Fibroblast of lung (primary cell): ENCODE measurements at places on chromosomes 3 and 15.

DNA sequence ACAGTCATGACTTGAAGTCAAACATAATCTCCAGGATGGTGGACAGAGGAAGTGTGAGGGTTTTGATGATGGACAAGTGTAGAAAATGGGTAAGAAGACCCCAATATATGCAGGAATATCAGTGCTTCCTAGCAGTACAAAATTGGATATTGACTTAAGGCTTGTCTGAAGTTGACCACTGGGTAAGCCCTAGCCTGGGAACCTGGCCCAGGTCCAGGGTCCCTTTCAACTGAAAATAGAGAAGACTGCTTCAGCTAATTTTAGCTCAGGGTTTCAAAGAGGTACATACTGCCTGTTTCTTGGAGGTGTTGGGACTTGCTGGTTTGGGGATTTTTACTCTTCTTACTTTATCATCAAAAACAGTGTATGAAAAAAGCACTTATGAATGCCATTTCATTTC, 4.7 kb downstream of the NR1D2 start:
- no peak for DNase-seq
- peaks cover 14% of the 10 kb centered on the region for H3K4me1 ChIP-seq
- no peaks in the 10 kb centered on the region for H3K27me3 ChIP-seq
- H3K27ac ChIP-seq, result no peak overlapping the region
- H3K36me3 ChIP-seq, result no peaks in the 10 kb centered on the region
- no peak overlapping the region for H3K4me3 ChIP-seq

- no peak for DNase-seq
- no peaks in the 10 kb centered on the region for H3K4me1 ChIP-seq
- H3K4me3 ChIP-seq, result no peak overlapping the region
- no peaks in the 10 kb centered on the region for H3K27me3 ChIP-seq
- H3K36me3 ChIP-seq, result peaks cover 3% of the 10 kb centered on the region
These were observed 6.8 kb upstream of the CHST14 start for GRCh38 chr15:40463886-40464545.

- no peaks in the 10 kb centered on the region for H3K4me1 ChIP-seq
- no peaks in the 10 kb centered on the region for H3K36me3 ChIP-seq
- no peak overlapping the region for H3K4me3 ChIP-seq
- no peak for DNase-seq
- peaks cover 31% of the 10 kb centered on the region for H3K27me3 ChIP-seq
These were observed 2.9 kb upstream of the OCA2 start for GRCh38 chr15:28101983-28102441.

DNA sequence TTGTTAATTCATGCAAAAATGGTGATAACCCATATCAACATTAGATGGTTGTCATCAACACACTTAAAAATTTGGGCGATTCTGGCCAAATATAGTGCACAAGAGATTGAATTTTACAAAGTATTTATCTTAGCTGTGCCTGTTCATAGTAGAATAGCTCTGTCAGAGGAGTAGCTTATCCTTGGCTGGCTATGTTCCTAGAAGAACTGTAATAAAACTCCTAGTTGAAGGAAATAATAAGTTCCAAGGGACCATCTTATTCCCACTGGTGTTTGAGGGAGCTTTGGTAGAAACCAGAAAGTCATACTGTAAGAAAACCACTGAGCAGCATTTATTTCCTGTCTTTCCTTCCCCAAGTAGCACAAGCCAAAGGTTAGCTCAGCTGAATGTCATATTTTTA, 201.8 kb downstream of the GRM7 start:
- H3K4me1 ChIP-seq, result no peaks in the 10 kb centered on the region
- H3K27me3 ChIP-seq, result no peaks in the 10 kb centered on the region
- H3K36me3 ChIP-seq, result no peaks in the 10 kb centered on the region
- DNase-seq, result no peak

- H3K36me3 ChIP-seq, result no peaks in the 10 kb centered on the region
- H3K4me3 ChIP-seq, result no peak overlapping the region
- H3K27ac ChIP-seq, result no peak overlapping the region
- no peak for DNase-seq
- no peaks in the 10 kb centered on the region for H3K27me3 ChIP-seq
These were observed 20.9 kb downstream of the GREM1 start for GRCh38 chr15:32738666-32739065.

DNA sequence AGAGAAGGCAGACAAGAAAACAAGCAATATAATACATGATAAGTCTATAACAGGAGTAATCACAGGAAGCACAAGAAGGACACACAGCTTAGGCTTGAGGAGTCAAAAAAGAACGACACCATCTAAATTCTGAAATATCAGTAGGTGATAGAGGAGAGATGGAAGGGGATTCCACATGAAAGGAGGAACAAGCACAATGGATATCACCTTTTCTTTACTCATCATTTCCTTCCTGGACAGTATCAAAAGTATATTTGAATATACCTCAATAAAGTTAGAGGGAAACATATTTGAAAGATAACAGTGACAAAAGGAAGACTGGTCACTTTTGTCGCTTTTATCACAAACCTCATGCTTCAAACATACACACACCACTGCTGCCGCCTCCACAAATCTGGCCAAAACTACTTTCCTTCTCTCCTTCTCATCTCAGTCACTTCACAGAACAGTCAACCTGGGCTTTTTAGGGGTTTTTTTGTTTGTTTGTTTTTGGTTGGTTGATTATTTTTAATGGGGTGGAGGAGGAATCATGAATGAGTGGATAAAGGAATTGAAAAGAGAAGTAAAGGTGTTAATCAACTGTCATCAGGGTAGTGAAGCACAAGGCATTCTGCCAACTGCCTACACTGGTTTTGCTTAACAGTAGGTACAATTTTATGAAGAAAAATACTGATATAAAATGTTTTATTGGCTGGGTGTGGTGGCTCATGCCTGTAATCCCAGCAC, 18.5 kb downstream of the DENND4A start:
- H3K4me3 ChIP-seq, result no peak overlapping the region
- no peaks in the 10 kb centered on the region for H3K4me1 ChIP-seq
- H3K27ac ChIP-seq, result no peak overlapping the region
- H3K27me3 ChIP-seq, result no peaks in the 10 kb centered on the region

DNA sequence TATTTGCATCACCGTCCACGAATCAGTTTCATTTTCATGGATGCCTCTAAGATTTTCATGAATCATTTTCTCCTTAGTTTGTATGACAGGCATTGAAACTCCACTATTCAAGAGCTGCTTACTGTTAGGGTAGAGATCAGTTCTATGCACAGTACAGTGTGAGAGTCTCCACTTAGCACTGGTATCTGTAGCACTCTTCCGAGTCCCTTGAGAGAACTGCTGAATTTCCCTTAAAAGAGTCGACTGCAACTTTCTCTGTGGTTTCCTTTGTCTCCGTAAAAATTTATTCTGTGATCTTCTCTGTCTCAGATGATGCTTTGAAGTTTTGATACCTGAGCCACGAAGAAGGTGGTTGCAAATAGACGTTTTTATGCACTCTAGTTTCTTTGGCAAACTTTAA, 14.8 kb downstream of the GTPBP8 start:
- no peaks in the 10 kb centered on the region for H3K4me1 ChIP-seq
- H3K4me3 ChIP-seq, result no peak overlapping the region
- H3K27ac ChIP-seq, result no peak overlapping the region
- no peak for DNase-seq

DNA sequence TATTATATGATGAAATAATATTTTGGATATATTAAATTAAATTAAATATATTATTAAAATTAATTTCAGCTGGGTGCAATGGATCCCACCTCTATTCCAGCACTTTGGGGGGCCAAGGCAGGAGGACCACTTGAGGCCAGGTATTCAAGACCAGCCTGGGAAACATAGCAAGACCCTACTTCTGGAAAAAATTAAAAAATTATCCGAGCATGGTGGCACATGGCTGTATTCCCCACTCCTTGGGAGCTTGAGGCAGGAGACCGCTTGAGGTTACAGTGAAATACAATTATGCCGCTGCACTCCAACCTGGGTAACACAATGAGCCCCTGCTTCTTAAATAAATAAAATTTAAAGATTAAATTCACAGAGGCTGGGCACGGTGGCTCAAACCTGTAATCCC, 61.4 kb downstream of the SH3BP5 start:
- no peak for DNase-seq
- H3K4me1 ChIP-seq, result no peaks in the 10 kb centered on the region
- H3K36me3 ChIP-seq, result no peaks in the 10 kb centered on the region
- H3K27ac ChIP-seq, result no peak overlapping the region
- H3K4me3 ChIP-seq, result no peak overlapping the region
- no peaks in the 10 kb centered on the region for H3K27me3 ChIP-seq

- DNase-seq, result no peak
- H3K4me3 ChIP-seq, result no peak overlapping the region
- H3K27ac ChIP-seq, result no peak overlapping the region
- H3K36me3 ChIP-seq, result no peaks in the 10 kb centered on the region
- H3K27me3 ChIP-seq, result no peaks in the 10 kb centered on the region
These were observed 50.8 kb downstream of the PLOD2 start for GRCh38 chr3:146110161-146110560.

GRCh38 chr3:20038699-20039465, 1.4 kb upstream of the KAT2B start:
- no peaks in the 10 kb centered on the region for H3K36me3 ChIP-seq
- peaks cover 7% of the 10 kb centered on the region for H3K4me1 ChIP-seq
- no peak for DNase-seq

DNA sequence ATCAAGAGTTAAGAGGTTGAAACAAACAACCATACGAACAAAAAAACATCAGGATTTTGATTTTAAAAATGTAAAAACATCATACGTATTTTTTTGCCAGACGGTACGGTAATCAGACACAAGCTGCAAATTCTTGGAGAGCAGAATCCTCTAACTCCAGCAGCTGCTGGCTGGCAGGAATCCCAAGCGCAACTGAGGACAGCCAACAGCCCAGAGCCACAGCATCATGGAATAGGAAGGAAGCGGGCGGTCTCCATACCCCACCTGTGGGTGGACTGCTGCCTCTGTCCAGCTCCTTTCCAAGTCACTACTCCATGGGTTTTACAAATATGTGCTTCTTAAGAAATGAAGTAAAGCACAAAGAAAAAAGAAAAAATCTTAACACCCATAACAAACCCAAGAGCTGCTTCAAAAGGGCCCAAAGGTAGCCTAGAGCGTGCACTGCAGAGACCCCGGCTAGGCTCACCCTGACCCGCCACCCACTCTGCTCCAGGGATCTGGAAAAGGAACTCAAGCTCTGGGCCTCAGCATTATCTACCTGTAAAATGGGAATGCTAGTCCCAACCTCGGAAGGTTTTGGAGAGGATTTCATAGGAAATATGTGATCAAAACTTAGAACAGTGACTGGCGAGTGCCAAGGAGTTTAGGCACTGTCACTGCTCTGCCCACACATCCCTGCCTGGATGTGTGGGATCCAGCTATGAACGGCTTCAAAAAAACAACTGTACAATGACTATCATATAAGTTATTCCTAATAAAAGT, 33.4 kb downstream of the ZXDC start:
- no peaks in the 10 kb centered on the region for H3K27me3 ChIP-seq
- no peak overlapping the region for H3K27ac ChIP-seq
- no peak overlapping the region for H3K4me3 ChIP-seq
- H3K36me3 ChIP-seq, result no peaks in the 10 kb centered on the region
- peak; percentile 18 for DNase-seq
- no peaks in the 10 kb centered on the region for H3K4me1 ChIP-seq

DNA sequence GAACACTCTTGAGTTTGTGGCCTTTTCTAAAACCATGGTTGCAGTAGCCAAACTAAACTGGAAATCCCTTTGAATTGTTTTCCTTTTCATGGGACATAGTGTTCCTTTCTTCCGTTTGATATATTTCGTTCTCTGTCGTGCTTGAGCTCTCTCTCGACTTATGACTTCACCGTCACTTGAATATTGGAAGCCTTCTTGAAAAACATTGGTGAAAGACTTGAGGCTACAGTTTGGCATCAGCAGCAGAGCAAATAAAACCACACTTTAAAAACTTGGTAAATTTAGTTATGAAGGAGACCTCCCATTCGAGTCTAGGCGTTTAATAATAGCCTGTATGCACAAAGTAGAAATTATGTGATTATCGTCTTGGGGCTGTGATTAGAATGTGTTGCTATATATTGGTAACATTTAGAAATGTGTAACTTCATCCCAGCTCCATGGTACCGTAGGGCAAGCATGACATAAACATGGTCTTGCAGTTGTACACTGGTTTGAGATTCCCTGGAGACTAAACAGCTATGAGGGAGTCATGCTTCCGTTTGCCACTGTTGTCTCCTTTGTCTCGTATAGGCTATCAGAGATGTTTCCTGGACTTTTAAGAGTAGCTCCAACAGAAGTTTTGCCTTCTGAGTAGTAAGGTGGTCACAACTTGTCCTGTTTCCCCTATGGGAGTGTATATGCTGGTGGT, 122.3 kb downstream of the PTPRG start:
- no peak overlapping the region for H3K27ac ChIP-seq

- H3K4me3 ChIP-seq, result no peak overlapping the region
- peaks cover 10% of the 10 kb centered on the region for H3K4me1 ChIP-seq
- peak overlapping the region; percentile 49 for H3K27ac ChIP-seq
- DNase-seq, result no peak
- H3K27me3 ChIP-seq, result no peaks in the 10 kb centered on the region
These were observed 243.7 kb downstream of the TLE3 start for GRCh38 chr15:69854001-69854400.

DNA sequence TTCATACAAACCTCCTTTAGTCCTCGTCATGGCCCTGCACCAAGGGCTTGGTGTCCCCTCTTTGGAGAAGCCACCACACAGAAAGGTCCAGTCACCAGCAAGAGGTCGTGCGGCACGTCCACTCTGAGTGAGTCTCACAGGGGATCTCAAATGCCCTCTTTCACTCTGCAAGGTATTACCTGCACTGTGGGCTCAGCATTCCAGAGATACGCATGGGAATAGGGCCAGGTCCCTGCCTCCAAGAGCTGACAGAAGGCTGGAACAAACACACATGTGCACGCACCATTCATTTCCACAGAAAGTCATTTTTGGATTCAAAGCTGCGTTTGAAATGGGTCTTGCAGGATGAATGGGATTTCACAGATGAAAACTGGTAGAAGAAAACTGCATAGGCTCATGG, 50.4 kb upstream of the TJP1 start:
- no peak overlapping the region for H3K27ac ChIP-seq
- H3K4me3 ChIP-seq, result no peak overlapping the region
- H3K4me1 ChIP-seq, result peaks cover 7% of the 10 kb centered on the region
- DNase-seq, result no peak

DNA sequence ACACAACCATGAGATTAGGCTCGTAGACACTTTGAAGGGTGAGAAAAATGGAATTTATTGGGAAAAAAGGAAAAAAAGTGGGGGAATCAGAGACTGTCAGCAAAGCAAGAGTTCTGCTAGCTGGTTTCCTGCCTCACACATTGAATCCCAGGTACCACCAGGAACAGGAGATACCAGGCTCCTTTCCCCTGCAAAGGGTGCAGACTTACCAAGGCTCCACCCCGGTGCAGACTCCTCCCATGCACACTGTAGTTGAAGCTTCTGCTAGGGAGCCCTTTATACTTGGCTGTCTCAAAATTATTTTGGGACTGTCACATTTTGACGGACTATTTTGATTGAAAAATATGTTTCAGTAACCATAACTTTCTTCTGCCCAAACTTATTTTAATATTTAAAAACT, 819.9 kb upstream of the GBE1 start:
- H3K4me3 ChIP-seq, result no peak overlapping the region
- no peak for DNase-seq
- no peaks in the 10 kb centered on the region for H3K4me1 ChIP-seq

GRCh38 chr3:159818997-159819500, 169.6 kb upstream of the IL12A start:
- DNase-seq, result no peak
- no peak overlapping the region for H3K27ac ChIP-seq
- peaks cover 2% of the 10 kb centered on the region for H3K4me1 ChIP-seq
- H3K4me3 ChIP-seq, result no peak overlapping the region

- H3K27ac ChIP-seq, result no peak overlapping the region
- H3K4me3 ChIP-seq, result no peak overlapping the region
- H3K4me1 ChIP-seq, result no peaks in the 10 kb centered on the region
- no peaks in the 10 kb centered on the region for H3K36me3 ChIP-seq
- H3K27me3 ChIP-seq, result no peaks in the 10 kb centered on the region
- no peak for DNase-seq
These were observed 44.8 kb downstream of the CCR4 start for GRCh38 chr3:32996048-32996754.
